ENCODE measurements at places on chromosomes 3 and 15. TPM values are rescaled to one million over a fixed set of nuclear protein-coding genes. Genes with fewer than 3 reads are reported as not detected.

ZNF609 gene
- total RNA-seq = 43.2 TPM

GRCh38 chr3:25355998-25356397 lies 72.1 kb upstream of the RARB start:
- DNase-seq = no peak

DNA sequence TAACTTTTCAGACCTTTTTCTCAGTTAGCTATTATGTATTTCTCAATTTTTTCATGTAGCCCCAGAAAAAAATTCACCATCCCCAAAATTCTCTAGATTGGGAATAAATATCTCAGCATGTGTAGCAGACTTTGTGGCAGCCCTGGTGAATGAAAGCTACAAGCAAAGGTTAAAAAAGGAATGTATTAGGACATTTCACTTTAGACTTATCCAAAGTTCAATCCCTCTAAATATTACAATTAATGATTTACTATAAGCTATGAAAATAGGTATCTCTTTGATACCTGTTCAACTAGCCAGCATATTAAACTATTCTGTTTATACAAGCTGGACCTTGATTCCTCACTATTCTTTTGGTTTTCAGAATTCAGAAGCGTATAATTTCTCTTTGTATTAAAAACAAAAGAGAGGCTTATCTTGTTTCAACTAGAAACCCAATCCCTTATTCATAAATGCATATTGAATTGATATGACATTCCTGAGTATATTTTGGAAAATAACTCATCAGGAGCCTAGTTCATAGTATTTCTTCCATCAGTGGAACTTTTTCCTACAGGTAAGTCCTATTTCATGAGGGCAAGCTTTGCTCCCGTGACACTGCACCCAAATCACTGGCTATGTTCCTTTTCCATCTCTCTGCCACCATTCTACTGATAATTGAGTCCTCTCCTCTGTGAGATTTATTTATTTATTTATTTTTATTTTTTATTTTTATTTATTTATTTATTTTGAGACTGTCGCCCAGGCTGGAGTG lies 38.0 kb downstream of the WDR72 start:
- DNase-seq = no peak

DNA sequence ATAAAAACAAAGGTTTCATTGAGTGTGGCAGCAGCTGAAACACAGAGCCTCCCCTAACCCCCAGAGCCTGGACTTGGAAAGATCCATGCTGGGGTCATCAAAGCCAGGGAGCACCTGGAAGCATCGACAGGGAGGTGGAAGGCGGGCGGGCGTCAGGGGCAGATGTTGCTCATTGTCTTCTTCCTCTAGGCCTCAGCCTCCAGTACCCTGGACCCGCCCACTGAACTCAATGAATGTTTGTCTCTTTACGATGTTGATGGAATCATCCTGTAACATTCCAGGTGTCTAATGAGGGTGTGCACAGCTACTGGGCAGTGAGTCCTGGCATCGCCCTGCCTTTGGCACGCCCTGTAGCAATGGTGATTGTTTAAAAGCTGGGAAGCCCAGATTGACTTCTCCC lies 9.8 kb downstream of the GP5 start:
- no peak for DNase-seq

GRCh38 chr3:186985661-186986364 lies 55.5 kb downstream of the ST6GAL1 start:
- DNase-seq = no peak

- DNase-seq = no peak
Measured at GRCh38 chr3:189557824-189558223, 73.4 kb upstream of the TP63 start.

GRCh38 chr15:78667578-78668236 lies 26.7 kb upstream of the CHRNB4 start:
- no peak for DNase-seq

Measured in T-helper 17 cell (primary cell).